ENCODE measurements at places on chromosomes 5 and 9.

GRCh38 chr9:114480746-114481435 is 24.4 kb downstream of the WHRN start:
- no peak for DNase-seq

- peak; percentile 54 for DNase-seq
Observed at GRCh38 chr9:81604306-81605169, 84.8 kb downstream of the TLE1 start.

DNA sequence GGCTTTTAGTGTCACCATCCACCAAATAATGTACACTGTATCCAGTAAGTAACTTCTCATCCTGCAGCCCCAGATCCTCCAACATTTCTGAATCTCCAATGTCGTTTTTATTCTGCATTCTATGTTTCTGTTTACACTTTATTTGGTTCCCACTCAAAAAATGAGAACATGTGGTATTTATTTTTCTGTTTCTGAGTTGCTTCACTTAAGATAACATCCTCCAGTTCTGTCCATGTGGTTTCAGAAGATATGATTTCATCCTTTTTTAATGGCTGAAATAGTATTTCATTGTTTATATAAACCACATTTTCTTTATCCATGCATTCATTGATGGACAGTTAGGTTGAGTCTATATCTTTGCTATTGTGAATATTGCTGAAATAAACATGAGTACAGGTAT is 677.3 kb upstream of the FTMT start:
- DNase-seq, result peak; percentile 3

GRCh38 chr9:124297551-124297901 is 39.8 kb downstream of the NEK6 start:
- DNase-seq, result peak; percentile 96

- peak; percentile 85 for DNase-seq
Observed at GRCh38 chr5:72412283-72413055, 92.3 kb downstream of the PTCD2 start.

- no peak for DNase-seq
Observed at GRCh38 chr5:18720002-18720401, 1085.7 kb downstream of the TAF11L14 start.

DNA sequence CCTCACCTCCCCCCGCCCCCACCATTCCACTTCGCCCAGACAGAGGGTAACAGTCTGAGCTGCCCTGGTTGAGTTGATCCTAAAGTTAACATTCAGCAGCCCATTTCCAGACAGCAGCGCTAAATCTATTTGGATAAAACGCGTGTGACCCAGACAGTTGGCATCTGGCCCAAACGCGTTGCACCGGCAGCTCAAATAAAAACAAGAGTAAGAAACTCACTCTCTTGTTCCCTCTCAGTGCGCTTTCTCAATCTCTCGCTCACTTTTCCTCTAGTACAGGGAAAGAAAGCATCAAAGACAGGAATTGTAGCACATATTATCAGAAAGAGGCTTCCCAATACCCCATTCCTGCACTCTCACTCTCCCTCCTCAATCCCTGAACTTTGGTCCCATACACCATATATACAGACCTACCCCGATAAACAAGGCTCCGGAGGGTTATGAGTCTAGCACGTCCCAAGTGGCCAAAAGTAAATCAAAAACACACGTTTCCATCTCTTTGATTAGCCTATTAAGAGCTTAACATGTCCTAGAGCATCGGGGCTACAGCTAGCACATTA is 1.3 kb downstream of the ADAMTS6 start:
- DNase-seq, result peak; percentile 90

DNA sequence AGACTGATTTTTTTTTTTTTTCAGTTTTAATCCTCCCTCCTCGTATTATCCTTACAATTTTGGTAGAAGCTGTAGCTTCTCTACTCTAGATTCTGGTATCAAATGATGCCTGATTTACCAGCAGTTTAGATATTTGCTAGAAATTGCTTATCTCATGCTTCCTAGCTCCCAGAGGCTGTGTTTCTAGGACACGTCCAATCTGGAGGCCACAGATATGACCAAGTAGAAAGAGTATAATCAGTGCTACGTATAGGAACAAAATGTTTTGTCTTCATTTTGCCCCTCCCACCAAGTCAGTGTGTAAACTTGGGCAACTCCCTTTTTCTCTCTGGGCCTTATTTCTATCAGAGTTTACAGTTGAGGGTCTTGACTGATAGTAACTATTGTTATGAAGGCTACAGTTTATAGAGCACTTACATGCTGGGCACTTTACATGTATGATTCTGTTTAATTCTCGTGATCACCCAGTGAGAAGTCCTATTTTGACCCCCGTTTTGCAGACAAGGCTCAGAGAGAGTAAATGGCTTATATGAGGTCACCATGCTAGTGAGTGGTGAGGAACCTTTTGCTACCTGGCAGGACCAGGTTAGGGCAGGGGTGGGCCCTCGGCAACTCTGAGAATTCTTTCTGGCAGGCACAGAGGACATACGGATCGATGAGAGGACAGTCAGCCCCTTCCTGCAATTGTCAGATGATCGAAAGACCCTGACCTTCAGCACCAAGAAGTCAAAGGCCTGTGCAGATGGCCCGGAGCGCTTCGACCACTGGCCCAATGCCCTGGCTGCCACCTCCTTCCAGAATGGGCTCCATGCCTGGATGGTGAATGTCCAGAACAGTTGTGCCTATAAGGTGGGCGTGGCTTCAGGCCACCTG is 7.6 kb downstream of the HDHD3 start:
- DNase-seq, result no peak

DNA sequence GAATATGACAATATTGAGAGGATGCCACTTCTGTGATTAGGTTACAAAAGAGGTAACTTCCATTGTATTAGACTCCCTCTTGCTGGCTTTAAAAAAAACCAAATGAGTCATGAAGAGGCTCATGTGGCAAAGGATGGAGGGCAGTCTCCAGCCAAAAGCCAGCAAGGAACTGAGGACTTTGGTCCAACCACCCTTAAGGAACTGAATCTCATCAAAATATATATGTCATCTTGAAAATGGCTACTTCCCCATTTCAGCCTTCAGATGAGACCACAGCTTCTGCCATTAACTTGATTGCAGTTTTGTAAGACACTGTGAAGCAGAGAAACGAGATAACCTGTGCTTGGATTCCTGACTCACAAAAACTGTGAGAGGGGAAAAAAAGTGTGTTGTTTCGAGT is 15.5 kb upstream of the TRIM32 start:
- DNase-seq, result no peak

GRCh38 chr5:181261320-181262049 is 542 bp upstream of the TRIM52 start:
- DNase-seq, result peak; percentile 79

Data from fibroblast of skin of right biceps (primary cell).